A673 (cell line): ENCODE measurements at places on chromosomes 5 and 9.

GRCh38 chr9:129037767-129038098 lies 1.3 kb downstream of the MIGA2 start:
- DNase-seq, result no peak

- DNase-seq, result no peak
Measured at GRCh38 chr9:96436063-96436455, 13.9 kb upstream of the HABP4 start.

DNA sequence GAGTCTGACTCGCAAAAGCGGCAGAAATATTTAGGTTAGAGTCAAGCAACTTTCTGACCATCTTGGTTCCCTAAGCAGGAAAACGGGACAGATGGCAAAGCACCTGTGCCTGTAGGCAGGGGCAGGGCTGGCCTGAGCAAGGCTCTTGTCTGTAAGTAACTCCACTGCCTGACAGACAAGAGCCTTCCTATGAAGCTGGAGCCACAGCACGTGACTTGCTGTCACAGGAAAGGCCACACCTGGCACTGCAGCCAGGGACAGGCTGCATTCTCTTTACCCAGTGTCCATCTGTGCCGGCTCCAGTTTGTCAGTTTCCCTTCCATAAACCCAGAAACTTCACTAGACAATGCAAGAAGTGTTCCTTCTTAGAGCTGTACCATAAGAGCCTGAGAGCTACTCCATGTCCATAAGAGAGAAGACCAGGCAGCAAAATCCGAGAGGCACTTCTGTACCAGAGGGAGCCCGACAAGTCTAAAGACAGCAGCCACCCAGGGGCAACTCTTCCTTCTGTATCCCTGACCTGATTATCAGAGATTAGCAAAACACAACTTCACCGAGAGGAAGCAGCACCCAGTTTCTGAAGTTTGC lies 78.1 kb downstream of the GPR21 start:
- DNase-seq, result no peak

DNA sequence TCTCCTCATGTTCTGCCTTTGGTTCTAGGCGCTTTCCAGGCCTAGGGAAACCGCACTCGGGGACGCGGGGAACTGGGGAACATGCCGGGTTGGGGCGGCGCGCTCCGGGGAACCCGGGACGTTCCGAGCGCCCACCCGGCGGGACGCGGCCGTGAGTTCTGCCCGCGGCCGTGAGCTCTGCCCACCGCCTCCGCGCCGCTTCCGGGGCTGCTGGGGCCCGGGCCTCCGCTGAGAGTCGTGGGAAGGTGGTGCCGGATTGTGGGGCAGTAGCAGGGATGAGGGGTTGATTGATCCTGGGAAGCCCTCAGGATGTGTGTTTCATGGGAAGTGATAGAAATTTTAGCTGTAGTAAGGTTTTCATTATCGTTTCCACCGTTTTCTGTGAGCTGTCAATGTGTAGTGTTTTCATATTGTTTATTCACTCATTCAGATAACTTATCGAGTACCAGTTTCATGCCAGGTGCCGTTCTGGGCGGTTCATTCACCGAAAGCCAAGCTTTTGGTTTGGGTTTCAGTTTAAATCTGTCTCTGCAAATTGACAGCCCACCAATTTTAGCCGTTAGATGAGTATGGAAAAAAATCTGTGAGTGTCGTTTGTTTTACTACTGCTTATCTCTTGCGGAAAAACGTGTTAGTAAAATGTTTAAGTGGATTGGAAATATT lies 657 bp downstream of the MTRR start:
- DNase-seq, result peak; percentile 14

DNA sequence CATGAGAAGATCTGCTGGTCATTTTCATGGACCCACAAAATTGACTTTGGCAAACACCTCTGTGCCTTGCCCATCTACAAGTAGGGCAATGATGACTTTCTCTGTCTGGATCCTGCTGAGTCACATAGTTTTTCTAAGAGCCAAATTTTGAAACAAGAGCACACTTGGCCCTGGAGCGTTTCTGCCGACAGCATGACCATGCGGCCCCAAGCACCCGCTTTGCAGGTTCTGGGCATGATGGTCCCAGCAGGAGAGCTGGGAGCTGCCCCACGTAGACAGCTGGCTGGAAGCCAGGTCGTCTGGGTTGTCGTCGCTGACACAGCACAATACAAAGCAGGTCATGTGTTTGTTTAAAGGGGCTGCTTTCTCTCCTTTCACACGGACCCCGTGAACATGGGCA lies 159.8 kb downstream of the SYK start:
- DNase-seq, result no peak

DNA sequence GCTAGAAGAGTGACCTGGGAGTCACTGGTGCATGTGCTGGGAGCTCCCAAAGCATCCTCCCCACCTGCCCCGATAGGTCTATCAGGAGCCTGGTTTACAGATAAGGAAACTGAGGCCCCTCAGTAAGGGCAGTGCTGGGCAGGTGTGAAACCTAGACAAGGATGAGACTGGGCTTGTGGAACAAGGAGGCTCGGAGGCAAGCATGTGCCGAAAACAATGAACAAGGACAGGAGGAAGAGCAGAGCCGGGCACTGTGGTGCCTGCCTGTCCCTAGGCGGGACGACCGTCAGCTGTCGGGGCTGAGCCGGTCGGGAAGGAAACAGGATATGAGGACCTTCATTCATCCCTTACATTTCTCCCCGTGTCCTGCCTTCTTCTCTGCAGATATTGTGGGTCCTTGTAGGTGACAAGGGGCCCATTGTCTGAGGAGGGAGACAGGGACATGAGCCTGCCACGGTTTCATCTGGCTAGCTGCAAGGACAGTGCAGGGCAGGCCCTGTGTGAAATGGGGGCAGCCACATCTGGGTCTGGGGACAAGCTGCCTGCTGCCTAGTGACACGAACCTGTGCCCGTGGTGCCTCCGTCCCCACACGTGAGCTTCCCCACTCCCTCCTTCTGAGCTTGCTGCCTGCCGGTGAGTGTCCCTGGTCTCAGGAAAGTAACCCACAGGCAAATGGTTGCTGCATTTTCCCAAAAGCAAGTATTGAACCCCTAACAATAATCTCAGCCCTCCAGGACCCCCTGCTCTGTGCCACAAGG lies 18.6 kb downstream of the FGD3 start:
- DNase-seq, result no peak

GRCh38 chr5:79020861-79021561 lies 35.9 kb upstream of the ARSB start:
- peak; percentile 73 for DNase-seq

DNA sequence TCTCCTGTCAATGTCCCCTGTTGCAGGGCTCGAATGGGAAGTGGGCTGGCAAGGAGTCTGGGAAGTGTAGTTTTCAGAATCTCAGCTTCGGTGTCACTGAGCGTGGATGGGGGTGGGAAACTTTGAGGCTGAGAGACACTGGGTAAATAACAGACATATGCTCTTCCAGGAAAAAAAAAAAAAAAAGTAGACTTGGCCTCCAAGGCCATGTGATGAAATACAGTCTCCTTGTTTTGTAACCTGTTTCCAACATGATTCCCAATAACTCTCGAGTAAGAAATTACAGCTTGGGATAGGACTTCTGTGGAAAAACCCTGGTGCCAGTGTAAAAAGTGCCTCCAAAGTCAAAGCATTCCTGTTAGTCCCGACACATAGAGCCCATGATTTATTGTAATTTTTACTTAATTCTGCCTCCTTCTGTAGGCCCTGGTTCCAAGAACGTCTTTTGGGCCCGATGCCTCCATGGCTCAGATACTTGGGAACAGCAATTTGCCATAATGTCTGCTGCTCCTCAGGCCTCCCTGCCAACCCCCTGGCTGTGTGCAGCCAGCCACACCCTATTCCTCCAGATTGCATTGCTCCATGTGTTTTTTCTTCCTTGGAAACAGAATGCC lies 119.5 kb upstream of the TNC start:
- DNase-seq, result no peak

DNA sequence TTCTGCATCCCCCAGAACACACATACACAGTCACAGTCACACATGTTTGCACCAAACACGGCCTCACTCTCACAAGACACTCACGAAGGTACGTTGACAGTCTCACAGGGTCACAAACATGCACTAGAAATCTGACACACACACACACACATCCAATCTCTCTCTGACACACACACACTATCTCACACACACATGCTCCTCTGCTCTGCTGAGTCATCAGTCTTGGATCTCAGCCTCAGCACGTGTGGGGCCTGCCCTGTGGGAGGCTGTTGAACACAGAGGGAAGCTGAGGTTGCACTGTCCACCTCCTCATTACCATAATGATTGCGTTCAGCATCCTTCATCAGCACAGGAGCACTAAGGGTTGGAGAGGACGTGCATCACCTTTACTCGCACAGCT lies 188.8 kb downstream of the MTRR start:
- DNase-seq, result no peak

- peak; percentile 49 for DNase-seq
Measured at GRCh38 chr5:142925795-142926194, 155.6 kb downstream of the ARHGAP26 start.

DNA sequence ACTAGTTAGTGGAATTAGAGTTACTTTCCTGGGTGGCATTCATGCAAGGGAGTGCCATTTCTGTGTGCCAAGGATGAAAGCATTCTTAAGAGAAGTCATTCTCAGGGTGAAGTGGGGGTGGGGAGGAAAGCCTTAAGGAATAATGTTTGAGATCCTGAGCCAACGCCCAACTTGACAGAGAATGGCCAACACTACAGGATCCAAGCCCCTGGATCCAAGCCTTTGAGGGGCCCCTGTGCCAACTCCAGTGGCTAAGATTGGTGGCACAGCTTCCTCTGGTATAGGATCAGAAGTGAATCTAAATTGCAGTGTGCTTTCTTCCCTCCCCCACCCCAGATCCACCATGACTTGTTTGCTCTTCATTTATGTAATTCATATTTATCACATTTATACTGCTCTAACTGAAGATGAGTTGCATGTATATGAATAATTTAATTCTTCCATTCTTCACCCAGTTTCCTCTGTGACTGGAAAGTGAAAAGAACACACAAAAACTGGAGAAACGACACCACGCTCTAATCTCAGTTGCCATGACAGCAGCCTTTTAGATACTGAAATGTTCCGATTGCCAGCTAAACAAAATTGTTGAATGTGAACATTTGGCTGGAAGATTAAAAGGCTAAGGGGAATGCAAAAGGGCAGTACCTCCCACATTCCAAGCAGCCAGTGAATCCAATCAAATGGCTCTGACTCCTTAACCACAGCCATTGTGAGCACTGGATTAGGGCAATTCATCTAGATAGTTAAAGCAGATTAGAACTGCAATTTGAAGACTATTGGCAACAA lies 4.5 kb downstream of the ZNF608 start:
- DNase-seq, result peak; percentile 37

- no peak for DNase-seq
Measured at GRCh38 chr5:178106556-178107239, 6.6 kb upstream of the N4BP3 start.

- no peak for DNase-seq
Measured at GRCh38 chr5:6220346-6221088, 157.8 kb downstream of the MED10 start.

- DNase-seq, result no peak
Measured at GRCh38 chr5:68305223-68305870, 89.8 kb downstream of the PIK3R1 start.

- no peak for DNase-seq
Measured at GRCh38 chr5:171081319-171081718, 219.5 kb downstream of the RANBP17 start.

DNA sequence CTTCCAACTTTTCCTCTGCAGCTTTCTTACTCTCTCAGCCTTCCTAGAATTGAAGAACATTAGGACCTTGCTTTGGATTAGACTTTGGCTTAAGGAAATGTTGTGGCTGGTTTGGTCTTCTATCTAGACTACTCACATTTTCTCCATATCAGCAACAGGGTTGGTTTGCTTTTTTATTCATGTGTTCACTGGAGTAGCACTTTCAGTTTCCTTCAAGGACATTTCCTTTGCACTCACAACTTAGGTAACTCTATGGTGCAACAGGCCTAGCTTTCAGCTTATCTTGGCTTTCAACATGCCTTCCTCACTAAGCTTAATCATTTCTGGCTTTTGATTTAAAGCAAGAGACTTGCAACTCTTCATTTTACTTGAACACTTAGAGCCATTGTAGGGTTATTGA lies 153.1 kb downstream of the CCDC192 start:
- no peak for DNase-seq
